ENCODE measurements at places on chromosomes 2 and 18.

GRCh38 chr2:173264603-173265366 lies 89.9 kb upstream of the CDCA7 start:
- DNase-seq: no peak

DNA sequence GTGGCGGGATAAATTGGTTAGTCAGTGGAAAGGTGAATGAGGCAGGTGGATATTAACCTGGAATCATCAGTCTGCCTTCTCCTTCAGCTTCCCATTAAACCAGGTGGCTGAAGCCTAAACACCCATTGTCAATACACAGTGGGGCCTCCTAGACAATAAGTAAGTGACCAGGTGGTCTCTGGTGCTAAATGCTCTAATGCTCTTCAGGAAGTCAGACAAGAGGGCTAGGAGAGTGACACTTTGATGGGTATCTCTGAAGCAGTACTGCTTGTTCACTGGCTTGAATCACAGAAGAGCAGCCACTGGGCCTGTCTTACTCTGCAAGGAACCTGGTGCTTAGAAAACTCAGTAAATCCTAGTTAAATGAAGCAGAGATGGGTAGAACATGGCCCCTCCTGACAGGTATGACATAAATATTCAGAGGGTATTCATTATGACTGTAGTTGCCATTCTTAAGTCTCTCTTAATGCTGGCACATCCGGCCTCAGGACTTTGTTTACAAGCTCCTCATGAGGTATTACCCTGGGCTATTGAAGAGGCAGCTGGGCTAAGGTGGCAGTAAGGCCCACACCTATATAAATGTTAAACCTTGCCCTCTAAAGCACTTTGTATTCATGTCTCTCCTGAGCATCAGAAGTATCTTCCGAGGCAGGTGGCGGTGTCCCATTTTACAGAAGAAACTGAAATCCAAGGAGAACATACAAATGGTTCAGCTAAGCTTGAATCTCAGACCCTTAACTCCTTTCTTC lies 104.9 kb downstream of the NCK2 start:
- DNase-seq: no peak

DNA sequence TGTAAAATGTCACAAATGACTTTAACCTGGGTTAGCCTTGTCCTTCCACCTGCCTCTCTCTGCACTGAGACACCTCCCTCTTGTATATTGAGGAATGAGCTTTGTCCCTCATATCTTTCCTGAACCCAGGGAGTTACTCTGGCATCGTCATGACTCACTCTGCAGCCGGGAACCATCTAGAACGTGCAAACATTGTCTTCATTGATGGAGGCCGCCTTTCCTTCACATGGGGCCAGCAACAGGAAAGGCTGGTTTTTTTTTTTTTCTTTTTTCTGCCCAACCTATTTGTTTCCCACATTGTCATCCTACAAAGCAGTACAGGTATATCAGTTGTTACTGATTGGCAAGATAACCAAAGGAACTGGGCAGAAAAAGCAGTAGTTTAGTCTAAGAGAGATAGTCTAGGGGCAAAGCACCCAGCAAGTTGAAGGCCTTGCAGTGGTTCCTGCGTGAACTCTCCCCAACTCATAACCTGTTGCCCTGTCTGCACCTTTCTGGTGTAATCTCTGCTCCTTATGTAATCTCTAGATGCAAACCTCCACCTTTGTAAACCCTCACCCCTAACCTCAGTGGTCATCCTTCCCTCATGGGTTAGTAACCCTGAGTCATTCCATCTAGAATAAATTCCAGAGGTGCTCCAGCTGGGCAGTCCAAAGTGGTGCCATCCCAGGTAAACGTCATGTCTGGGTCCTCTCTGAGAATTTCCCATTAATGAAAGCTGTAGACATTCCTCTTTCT lies 38.3 kb downstream of the SLC40A1 start:
- DNase-seq: no peak

DNA sequence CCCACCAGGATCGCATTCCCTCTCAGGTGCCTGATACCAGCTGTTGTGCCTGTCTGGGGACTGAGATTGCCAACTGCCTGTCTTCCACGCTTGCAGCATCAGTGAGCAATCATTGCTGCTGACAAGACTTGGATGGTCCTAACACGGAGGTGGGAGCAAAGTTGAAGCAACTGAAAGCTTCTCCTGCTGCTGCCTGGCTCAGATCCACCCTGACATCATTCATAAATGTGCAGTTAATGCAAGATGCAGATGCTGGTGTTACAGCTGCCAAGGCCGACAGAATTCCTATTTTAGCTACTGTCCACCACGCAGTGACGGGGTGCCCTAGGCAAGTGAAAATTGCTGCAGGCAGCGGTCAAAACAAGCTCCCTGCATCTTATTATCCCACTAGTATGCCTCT lies 131.4 kb downstream of the VWC2L start:
- DNase-seq: no peak

- no peak for DNase-seq
Measured at GRCh38 chr2:149587950-149588487, 444 bp upstream of the MMADHC start.

DNA sequence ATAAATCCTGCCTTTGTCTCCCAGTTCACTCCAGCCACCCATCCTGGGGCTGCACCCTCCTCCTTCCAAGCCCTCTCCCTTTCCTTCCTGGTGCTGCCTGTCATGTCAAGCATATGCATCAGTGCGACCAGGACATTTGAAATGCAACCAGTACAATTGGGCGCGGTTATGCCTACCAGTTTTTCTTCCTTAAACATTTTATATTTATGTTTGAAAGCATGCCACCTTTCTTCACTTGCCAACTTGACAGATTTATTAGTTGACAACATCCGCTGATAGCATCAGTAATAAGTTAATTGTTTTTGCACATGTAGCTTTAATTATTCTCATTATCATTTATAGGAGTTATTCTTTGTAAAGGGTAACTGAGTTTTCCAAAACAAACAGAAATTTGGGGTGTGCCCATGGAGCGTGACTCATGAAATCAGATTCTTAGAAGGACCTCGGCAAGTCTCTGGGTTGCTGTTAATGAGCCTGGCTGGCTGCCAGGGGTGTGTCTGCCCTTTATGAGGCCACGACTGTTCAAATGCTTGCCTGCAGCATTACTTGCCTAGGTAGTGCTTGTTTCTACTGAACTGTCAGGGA lies 32.8 kb upstream of the IL1B start:
- no peak for DNase-seq

DNA sequence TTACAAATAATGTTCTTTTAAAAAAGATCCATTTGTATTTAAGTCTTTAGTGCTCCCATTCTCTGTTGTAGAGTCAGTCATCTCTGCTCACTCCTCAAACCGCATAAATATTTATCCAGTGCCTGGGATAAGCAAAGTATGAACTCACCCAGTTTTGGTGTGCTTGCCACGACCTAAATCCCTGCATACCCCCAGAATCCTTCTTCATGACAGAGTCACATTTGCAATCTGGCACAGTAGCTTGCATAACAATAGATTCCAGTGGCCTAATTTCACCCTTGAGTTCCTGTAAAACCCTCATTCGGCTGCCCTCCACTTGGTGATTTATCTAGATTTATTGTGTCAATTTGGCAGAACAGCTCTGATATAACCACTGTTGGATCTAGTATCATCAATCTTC lies 92.9 kb downstream of the DTNA start:
- no peak for DNase-seq

DNA sequence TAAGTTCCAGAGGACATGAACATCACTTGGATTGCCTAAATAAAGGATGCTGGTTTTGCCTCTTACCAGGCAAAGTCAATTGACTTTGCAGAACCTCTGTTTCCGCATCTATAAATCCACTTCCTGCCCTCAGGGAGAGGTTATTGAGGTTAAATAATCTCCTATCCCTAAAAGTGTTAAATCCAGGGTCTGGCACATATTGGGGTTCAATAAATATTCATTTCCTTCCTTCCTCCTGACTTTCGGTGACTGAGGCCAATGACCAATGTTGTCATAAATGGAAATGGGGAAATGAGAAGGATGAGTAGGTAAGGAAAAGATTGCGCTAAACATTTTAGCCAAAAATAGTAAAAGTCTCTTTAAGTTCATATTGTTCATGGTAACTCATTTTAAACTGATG lies 16.0 kb downstream of the BCL2 start:
- DNase-seq: no peak

- no peak for DNase-seq
Measured at GRCh38 chr2:156279446-156280150, 52.9 kb downstream of the NR4A2 start.

DNA sequence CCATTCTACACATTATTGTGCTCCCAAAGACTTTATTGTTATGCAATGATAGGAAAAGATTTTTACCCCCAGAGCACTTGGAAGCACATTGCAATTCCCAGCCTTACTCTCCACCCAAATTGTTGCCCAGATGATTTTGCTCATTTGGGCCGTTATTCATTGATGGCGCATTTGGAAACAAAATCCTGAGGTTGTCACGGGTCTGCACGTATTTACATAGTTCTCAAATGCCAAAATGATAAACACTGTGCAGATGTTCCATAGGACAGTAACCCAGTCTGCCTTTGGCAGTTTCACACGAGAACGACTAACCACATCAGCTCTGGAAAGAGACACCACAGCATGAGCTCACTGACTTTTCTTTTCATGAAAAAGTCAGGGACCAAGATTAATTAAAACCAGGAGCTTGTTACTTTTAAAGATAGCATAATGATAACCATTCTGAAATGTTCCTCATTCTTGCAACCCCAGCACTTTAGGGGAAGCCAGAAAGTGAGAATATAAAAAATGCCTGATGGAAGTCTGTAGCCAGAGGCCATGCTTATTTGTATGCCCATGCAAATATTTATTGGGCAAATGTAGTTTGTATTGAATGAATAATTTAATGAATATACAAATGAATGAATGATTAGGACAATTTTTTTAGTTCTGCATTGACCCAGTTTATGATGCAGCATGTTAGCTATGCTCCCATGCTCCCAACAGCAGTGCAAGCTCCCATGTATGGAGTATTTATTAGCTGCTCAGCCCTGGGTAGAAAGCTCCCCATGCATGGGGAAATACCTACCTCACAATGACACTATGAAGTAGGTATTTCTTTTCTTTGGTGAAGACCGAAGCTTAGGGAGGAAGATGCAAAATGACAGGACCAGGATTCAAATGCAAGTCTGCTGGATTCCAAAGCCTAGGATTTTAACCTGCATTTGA lies 84.6 kb downstream of the MAIP1 start:
- DNase-seq: no peak

DNA sequence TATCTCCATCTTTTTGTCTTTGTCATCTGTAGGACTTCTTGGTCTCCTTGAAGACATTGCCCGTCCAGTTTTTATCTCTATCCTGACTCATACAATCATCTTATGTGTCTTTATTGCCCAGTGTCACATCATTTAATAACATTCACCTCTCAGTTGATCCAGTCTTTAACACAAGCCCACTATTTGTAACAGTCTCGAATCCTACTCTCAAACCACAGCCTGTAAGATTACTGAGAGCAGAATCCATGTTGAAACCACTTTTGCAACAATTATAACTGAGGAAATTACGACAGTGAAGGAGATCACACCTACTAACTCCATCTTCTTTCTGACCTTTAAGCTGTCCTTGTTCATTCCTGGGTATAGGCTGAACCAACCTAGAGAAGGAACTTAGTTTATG lies 1206.0 kb upstream of the ZEB2 start:
- DNase-seq: no peak

DNA sequence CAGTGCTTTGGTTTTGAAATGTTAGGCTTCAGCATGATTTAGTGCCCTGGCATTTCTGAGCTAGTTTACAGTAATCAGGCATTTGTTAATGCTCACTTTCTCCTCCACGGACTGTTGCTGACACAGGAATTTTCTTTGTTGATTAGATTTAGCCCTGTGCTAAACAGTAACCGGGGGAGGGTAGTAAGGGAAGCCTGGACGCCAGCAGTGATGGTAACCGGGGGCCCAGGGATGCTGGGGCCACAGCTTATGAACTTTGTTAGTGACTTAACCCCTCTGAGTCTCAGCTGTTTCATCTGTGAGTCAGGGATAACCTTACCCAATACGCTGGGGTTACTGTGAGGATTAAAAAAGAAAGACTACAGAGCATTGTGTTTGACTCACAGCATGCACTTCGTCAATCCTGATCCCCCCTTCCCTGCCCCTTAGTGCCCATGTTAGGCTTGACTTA lies 33.5 kb downstream of the KLHL29 start:
- no peak for DNase-seq

All from ACHN (cell line).